Right lobe of liver (tissue), 6 donors: ENCODE measurements at places on chromosomes 12 and 14.
A peak's percentile ranks its signal among the peaks of the same experiment; 100 is the strongest.

- DNase-seq: no peak
Observed at GRCh38 chr12:85805654-85806053, 30.6 kb downstream of the RASSF9 start.

DNA sequence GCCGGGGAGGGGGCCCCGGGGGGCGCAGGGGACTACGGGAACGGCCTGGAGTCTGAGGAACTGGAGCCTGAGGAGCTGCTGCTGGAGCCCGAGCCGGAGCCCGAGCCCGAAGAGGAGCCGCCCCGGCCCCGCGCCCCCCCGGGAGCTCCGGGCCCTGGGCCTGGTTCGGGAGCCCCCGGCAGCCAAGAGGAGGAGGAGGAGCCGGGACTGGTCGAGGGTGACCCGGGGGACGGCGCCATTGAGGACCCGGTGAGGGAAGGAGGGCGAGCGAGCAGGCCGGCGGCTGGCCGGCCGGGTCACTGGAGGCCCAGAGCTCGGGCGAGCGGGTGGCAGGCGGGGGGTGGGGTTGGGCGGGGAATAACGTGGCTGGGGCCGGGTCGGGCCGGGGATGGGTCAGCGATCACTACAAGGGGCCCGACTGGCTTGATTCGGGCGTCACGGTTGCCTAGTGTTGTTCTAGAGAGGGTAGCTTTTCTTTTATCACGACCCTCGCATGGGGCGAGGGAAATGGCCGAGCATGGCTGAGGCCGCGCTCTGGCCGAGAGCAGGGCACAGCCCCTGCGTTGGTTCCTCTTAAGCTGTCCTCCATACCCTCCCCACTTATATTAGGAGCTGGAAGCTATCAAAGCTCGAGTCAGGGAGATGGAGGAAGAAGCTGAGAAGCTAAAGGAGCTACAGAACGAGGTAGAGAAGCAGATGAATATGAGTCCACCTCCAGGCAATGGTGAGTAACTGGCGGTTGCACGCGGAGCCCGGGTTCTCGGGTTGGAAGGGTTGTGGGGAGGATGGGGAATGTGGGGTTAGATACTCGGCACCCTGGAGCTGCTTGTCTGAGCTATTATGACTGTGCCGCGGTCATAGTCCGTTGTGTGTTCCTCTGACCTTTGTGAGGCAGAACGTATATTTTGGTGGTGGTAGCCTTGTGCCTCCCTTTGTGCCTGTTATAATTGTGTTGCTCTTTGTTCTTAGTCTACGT, 603 bp downstream of the PABPN1 start:
- DNase-seq: peak; percentile 77

GRCh38 chr14:67151082-67151666, 38.1 kb upstream of the GARIN2 start:
- DNase-seq: no peak

GRCh38 chr14:60926002-60926401, 54.9 kb downstream of the TRMT5 start:
- no peak for DNase-seq

- no peak for DNase-seq
Observed at GRCh38 chr14:97411938-97412612, 614.9 kb downstream of the VRK1 start.

- peak; percentile 54 for DNase-seq
Observed at GRCh38 chr14:38255408-38255672, 553 bp downstream of the CLEC14A start.

- DNase-seq: no peak
Observed at GRCh38 chr12:95006206-95006605, 2.7 kb upstream of the NDUFA12 start.

DNA sequence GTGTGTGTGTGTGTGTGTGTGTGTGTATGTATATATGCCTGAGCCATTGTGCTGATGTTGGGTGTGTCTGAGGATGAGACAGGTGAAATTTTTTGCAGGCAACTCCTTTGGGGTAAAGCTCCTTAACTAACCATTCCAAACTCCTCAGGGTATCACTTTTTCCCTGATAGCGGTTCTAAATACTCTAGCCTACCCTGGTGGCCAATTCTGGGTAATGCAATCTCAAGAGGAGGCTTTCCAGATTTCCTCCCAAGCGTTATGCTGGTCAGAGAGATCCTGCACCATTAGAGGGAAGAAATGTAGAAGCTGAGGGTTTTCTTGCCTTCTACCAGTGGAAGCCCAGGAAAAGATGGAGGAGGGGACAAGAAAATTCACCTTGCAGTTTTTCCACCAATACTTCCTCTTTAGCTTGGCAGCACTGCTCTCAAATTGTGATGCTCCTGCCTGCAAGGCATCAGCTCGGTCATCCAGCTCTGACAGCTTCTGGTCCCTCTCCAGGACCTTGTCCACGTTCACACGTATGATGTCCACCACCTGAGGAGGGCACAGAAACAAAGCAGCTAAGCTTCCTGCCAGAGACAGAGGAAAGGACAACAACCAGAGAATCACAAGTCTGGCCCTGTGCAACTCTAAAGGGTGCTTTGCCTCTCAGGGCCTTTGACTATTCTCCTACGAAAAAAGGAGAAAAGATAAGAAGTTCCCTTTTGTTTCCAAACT, 4.9 kb downstream of the VAMP1 start:
- DNase-seq: no peak

- DNase-seq: no peak
Observed at GRCh38 chr12:70835948-70836347, 84.6 kb downstream of the PTPRR start.

- no peak for DNase-seq
Observed at GRCh38 chr14:58717211-58717610, 79.4 kb downstream of the DACT1 start.

DNA sequence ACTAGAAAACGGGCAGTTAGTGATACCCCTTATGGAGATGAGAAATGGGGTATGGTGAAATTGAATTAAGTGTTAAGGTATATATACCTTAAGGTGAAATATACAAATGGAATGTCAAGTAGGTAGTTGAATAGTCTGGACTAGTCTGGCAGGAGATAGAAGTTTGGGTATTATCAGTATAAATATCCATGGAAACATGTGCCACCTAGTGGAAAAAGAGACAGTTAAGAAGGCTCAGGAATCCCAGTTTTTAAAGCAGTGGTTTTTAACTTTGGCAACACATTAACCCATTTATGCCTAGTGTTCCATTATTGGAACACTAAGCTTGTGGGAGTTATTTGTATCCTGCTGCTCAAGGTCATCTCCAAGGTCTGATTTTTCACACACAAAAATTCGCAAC, 38.6 kb upstream of the TPH2 start:
- DNase-seq: no peak

GRCh38 chr14:30129807-30130206, 202.2 kb upstream of the PRKD1 start:
- DNase-seq: no peak

GRCh38 chr12:19799216-19799615, 359.9 kb downstream of the AEBP2 start:
- no peak for DNase-seq

- DNase-seq: no peak
Observed at GRCh38 chr12:86623267-86623666, 367.1 kb upstream of the MGAT4C start.

DNA sequence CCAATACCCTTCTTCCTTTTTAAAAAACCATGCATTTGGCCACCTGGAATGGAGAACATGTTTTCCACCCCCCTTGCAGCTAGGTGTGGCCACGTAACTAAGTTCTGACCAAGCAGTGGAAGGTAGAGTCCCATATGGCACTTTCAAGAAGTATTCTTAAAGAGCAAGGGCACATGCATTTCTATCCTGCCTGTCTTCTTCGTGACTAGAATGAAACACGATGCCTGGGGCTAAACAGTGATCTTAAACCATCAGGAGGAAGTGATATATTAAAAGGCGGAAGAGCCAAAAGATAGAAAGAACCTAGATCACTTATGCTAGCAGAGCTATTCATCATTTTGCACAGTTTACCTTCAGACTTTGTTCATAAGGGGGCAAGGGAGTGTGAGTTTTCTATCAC, 16.0 kb upstream of the DDX11 start:
- DNase-seq: no peak

GRCh38 chr12:118727196-118727978, 254.0 kb upstream of the SRRM4 start:
- DNase-seq: no peak

GRCh38 chr14:100263141-100263540, 24.2 kb downstream of the YY1 start:
- no peak for DNase-seq

GRCh38 chr14:53900499-53900898, 56.1 kb downstream of the BMP4 start:
- DNase-seq: peak; percentile 45

DNA sequence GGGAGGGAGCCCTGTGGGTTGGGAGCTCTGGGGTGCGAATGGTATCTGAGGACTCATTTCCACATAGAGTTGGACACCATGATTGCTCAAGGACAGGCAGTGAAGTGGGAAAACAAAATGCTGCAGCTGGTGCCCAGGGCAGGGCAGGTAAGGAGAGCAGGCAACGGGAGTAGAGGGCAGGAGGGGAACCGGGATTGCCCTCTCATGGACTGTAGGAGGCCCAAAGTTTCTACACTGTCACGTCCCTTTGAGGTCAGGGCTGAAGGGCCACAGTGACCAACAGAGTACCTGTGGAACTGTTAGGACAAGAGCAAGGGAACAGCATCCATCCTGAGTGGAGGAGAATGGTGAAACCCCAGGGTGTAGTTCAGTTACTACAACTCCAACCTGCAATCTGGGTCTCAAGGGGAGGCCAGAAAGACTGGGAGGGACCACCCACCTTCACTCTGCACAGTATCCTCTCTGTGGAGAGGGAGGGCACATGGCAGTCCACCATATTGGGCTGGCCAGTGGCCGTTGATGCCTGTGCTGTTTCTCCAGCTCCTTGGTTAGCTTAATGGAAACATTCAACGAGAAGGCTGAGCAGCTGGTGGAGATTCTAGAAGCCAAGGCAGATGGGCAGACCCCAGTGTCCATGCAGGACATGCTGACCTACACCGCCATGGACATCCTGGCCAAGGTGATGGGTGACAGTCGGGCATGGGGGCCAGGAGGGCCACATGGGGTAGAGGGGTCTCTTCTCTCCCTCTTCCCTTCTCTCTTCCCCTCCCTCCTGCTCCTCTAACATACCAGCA, 22.2 kb downstream of the CYP46A1 start:
- DNase-seq: no peak

DNA sequence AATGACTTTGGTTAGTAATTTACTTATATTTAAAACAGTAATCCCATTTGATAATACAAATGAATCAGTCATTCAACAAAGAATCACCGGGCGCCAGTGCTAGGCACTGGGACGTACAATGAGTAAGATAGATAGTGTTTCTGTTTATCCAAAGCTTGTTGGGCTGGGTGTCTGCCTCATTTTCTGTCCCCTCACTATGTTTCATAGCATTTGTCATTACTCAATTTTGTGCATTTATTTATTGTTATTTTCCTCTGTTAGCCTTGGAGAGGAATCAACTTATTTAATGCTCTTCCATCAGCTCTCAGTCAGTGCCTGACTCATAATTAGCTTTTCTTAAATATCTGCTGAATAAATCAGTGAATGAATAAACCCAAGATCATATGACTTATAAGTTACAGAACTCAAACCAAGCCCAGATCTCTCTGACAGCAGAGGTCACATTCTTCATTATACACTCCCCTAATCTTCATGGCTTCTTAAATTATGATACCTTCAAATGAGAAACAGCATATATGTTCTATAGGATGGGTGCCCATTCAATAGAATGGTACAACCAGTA, 86.2 kb downstream of the TSPAN8 start:
- no peak for DNase-seq

- no peak for DNase-seq
Observed at GRCh38 chr14:34700622-34701130, 13.7 kb downstream of the CFL2 start.

- DNase-seq: no peak
Observed at GRCh38 chr14:88170333-88170732, 152.7 kb downstream of the KCNK10 start.

DNA sequence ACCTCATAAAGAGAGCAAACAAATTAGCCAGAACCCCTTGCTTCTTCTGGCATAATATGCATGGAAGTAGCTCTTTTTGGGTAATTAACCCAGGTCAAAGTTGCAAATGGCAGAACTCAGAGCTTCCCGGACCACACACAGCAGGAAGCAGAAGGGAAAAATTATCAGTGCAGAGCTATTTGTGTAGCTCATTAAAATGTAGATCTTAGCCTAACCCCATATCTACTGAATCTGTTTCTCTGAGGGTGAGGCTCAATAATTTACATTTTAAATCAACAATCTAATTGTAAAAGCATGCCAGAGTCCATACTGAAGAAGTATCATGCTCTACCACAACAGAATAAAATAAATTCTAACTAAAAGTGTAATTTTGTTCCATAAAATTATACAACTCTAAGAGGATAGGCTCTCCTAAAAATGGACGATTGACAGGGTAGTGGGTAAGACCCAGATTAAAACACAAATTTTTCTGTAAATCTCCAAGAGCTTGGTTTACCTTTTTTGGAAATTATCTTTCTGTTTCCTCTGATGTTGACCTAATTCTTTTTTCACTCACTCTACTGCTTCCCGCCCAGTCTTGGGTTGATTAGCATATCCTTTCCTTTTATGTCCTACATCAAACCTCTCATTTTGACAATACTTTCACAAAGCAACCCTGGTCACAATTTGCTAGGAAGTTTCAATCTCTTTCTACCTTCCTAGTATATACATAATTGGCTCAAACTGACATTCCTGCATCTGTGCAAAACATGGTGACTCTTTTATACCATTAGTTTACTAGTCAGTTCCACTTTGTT, 213.3 kb upstream of the SLC16A7 start:
- DNase-seq: no peak

GRCh38 chr14:65750906-65751305, 338.4 kb downstream of the FUT8 start:
- no peak for DNase-seq

DNA sequence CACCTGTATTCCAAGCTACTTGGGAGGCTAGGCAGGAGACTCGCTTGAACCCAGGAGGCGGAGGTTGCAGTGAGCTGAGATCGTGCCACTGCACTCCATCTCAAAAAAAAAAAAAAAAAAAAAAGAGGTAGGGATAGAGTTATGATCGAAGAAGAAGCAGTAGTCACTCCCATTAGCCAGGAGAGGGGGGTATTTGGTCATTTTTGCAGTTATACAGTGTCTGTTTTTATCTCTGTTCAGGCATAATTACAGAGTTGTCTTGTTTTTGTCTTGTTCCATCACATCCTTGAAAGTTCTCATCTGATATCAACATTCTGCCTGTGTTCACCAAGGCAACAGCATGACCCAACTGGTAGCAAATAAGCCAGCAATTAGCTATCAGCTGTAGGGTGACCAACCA, 98.5 kb upstream of the TMPO start:
- DNase-seq: no peak

GRCh38 chr12:113302886-113303640, 31.8 kb downstream of the SLC8B1 start:
- DNase-seq: no peak

DNA sequence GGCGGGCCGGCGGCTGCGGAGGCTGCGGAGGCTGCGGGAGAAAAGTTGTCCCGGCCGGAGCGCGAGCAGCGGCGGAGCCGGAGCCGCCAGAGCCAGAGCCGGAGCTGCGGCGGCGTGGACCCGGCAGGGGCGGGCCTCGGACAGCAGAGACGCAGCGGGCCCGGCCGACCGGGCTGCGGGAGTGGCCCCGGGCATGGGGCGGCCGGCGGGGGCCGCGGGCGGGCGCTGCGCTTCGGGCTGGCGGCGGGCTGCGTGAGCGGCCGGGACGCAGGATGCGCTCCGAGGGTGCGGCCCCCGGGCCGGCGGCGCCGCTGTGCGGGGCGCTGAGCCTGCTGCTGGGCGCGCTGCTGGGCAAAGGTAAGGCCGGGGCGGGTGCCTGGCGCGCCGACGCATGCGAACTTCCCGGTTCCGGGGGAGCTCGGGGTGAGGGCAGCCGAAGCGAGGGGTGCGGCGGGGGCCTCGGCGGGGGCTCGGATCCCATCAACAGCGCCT, at the start of gene TMEM132C:
Gene TMEM132C, plus strand, starts transcription at position 40 of the 492 bp plus-strand sequence. Its CDS starts 233 bp downstream, at position 273.
- no peak for DNase-seq

- DNase-seq: no peak
Observed at GRCh38 chr14:54136894-54137613, 180.4 kb upstream of the BMP4 start.
